Calu3 (cell line): ENCODE measurements at places on chromosomes 12 and 14. TPM values are rescaled to one million over a fixed set of nuclear protein-coding genes. Genes with fewer than 3 reads are reported as not detected.

- H3K4me3 ChIP-seq = no peak overlapping the region
- no peaks in the 10 kb centered on the region for H3K36me3 ChIP-seq
- no peak for DNase-seq
- no peak overlapping the region for H3K27ac ChIP-seq
These were observed 21.2 kb downstream of the CLECL1 start for GRCh38 chr12:9711664-9712063.

- H3K27ac ChIP-seq = no peak overlapping the region
- H3K36me3 ChIP-seq = no peaks in the 10 kb centered on the region
- no peaks in the 10 kb centered on the region for H3K27me3 ChIP-seq
- H3K4me1 ChIP-seq = no peaks in the 10 kb centered on the region
- no peak for DNase-seq
These were observed 148.2 kb downstream of the SLC41A2 start for GRCh38 chr12:104809706-104810385.

DNA sequence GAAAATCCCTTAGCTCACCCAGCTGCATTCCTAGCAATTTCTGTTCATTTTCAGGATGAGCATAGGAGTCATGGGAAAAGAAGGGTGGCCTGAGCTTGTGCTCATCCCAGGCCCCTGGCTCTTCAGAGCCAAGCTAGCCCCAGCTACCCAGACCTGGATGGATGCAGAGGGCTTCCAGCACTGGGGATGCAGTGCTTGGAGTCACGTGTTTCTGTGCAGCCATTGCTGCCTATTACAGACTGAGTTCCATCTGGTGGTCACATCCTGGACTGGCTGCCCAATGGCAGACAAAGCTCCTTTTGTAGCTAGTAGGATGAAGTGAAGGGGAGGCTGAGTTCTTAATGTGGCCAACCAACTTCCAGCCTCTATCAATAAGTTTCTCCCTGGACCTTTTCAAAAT, 54.2 kb upstream of the JDP2 start:
- no peaks in the 10 kb centered on the region for H3K4me1 ChIP-seq
- H3K27me3 ChIP-seq = peaks cover 69% of the 10 kb centered on the region
- DNase-seq = no peak
- no peaks in the 10 kb centered on the region for H3K36me3 ChIP-seq
- no peak overlapping the region for H3K27ac ChIP-seq

DNA sequence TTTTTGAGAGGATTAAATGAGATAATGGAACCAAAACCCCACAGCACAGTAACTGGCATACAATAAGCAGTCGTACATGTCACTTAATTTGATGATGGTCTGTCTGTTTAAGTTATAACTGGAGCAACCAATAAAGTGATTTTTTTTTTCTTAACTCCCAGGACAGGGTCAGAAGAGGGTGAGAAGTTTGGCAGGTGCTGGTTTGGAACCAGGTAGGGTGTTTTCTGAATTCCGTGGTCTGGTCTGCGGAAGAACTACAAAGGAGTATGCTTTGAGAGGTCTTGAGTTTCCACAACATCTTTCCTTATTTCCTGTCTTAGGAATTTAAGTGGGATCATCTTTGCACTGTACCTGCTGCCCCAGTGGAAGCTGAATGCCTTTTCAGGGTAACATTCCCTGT, 111.7 kb downstream of the SLC8A3 start:
- peaks cover 10% of the 10 kb centered on the region for H3K4me1 ChIP-seq
- DNase-seq = no peak
- H3K36me3 ChIP-seq = peaks cover 5% of the 10 kb centered on the region
- no peak overlapping the region for H3K4me3 ChIP-seq
- H3K27ac ChIP-seq = no peak overlapping the region

FLRT2 gene
- total RNA-seq = not detected in 2 replicates

LIN7A gene
- total RNA-seq = 0.73 and 3.2 TPM in 2 replicates

DNA sequence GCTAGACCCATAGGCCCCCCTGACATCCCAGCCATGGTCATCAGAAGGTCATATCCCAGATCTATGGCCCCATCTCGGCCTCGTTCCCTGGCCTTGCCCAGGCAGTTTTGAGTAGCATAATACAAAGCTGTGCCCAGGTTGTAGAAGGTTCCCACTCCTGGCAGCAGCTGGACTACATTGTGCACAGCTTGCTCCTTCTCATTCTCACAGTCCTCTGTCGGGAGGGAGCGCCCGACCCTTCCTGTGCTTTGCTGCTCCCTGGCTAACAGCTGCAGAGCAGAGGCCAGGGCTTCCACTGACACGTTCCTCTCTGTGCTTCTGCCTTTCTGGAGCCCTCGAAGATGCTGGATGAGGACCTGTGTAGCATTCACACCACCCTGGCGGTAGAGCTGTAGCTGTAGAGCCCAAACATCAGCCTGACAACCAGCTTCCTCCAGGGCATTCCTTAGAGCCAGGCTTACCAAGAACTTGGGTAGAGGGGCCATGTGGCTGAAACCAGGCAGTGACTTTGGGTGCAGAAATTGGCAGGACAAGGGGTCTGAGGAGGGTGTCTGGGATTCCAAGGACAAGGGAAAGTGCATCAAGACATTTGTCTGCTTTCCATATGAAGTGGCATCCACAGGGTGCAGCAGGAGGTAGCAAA, 1.0 kb downstream of the APOF start:
- no peaks in the 10 kb centered on the region for H3K27me3 ChIP-seq
- peaks cover 8% of the 10 kb centered on the region for H3K4me1 ChIP-seq
- no peak for DNase-seq
- peaks cover 30% of the 10 kb centered on the region for H3K36me3 ChIP-seq

- DNase-seq = no peak
- H3K4me1 ChIP-seq = peaks cover 21% of the 10 kb centered on the region
- H3K36me3 ChIP-seq = peaks cover 6% of the 10 kb centered on the region
- H3K27ac ChIP-seq = no peak overlapping the region
- H3K4me3 ChIP-seq = no peak overlapping the region
These were observed 54.6 kb upstream of the USP44 start for GRCh38 chr12:95605875-95606274.

GRCh38 chr14:66603945-66604344, 96.0 kb downstream of the GPHN start:
- DNase-seq = no peak
- peaks cover 18% of the 10 kb centered on the region for H3K4me1 ChIP-seq
- H3K27ac ChIP-seq = no peak overlapping the region
- H3K36me3 ChIP-seq = no peaks in the 10 kb centered on the region

LUM gene
- 0.31 TPM in 1 of 2 replicates, not detected in the other for total RNA-seq

- H3K4me3 ChIP-seq = no peak overlapping the region
- DNase-seq = no peak
- peak overlapping the region; percentile 15 for H3K27ac ChIP-seq
These were observed 15.8 kb downstream of the HIF1A start for GRCh38 chr14:61710853-61711817.

TOMM20L gene
- not detected in 2 replicates for total RNA-seq

DNA sequence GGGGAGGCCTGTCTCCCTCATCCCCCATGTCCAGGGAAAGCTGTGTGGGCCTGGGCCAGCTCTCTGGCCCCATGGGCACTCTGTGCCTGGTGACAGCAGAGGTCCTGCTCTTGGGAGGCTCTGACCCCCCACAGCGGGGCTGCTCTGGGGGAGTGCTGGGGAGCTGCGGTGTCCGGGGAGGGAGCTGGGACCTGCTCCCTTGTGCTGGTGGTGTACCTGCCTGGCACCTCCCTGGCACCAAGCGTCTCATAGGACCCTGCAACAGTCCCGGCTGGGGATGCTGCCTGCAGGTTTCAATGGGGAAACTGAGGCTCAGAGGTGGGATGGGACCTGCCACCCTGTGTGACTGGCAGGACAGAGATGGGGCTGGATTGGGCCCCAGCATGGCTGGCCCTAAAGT, 111.3 kb downstream of the KIF26A start:
- H3K4me3 ChIP-seq = no peak overlapping the region
- no peak overlapping the region for H3K27ac ChIP-seq
- no peaks in the 10 kb centered on the region for H3K36me3 ChIP-seq

GRCh38 chr12:12896260-12896659, 4.9 kb downstream of the GPRC5A start:
- peaks cover 41% of the 10 kb centered on the region for H3K4me1 ChIP-seq
- H3K4me3 ChIP-seq = peak overlapping the region; percentile 95

HOXC9 gene
- 0.42 and 0.54 TPM in 2 replicates for total RNA-seq

FAM90A1 gene
- 0.50 and 0.61 TPM in 2 replicates for total RNA-seq

GRCh38 chr14:94074534-94074933, 6.5 kb downstream of the DDX24 start:
- no peaks in the 10 kb centered on the region for H3K27me3 ChIP-seq
- H3K4me3 ChIP-seq = no peak overlapping the region
- peaks cover 22% of the 10 kb centered on the region for H3K4me1 ChIP-seq
- no peak overlapping the region for H3K27ac ChIP-seq

GRCh38 chr14:50407111-50407812, 10.6 kb upstream of the CDKL1 start:
- no peaks in the 10 kb centered on the region for H3K36me3 ChIP-seq
- no peak overlapping the region for H3K4me3 ChIP-seq
- H3K27ac ChIP-seq = no peak overlapping the region
- no peak for DNase-seq
- no peaks in the 10 kb centered on the region for H3K27me3 ChIP-seq

DNA sequence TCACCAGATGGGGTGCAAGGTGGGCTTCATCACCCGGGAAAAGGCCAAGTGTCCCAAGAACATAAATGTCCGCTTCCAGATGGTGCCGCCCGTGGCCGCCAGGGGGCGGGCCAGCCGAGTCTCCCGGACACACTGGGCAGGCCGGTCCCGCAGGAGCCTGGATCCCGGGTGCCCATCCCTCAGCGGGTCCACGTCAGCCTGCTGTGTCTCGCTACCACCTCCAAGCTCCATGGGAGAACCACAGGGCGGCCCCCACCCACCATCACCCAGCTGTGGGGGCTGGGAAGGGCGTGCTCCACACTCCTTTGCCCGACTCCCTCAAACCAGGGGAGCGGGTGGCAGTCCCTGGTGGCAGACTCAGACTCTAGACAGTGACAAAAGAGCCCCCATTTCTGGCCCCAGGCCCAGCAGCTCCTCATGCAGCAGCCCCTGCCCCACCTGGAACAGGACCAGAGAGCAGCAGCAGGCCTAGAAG, 22.0 kb upstream of the NUDT14 start:
- peaks cover 9% of the 10 kb centered on the region for H3K36me3 ChIP-seq
- peaks cover 27% of the 10 kb centered on the region for H3K27me3 ChIP-seq
- H3K4me3 ChIP-seq = no peak overlapping the region
- DNase-seq = peak; percentile 84
- H3K27ac ChIP-seq = no peak overlapping the region

- H3K27me3 ChIP-seq = no peaks in the 10 kb centered on the region
- H3K27ac ChIP-seq = peak within 1 kb of the TSS; percentile 36
- peaks cover 24% of the 10 kb centered on the region for H3K36me3 ChIP-seq
- peak; percentile 48 for DNase-seq
- peaks cover 15% of the 10 kb centered on the region for H3K4me1 ChIP-seq
These were observed at the start of gene PRICKLE1 for GRCh38 chr12:42589465-42590329. PRICKLE1 (minus strand) TSS chr12:42589746; CDS start chr12:42472516, 117,230 bp downstream.

PCK2 gene
- total RNA-seq = 38.0 and 43.6 TPM in 2 replicates

E2F7 gene
- total RNA-seq = 31.2 and 40.2 TPM in 2 replicates

DNA sequence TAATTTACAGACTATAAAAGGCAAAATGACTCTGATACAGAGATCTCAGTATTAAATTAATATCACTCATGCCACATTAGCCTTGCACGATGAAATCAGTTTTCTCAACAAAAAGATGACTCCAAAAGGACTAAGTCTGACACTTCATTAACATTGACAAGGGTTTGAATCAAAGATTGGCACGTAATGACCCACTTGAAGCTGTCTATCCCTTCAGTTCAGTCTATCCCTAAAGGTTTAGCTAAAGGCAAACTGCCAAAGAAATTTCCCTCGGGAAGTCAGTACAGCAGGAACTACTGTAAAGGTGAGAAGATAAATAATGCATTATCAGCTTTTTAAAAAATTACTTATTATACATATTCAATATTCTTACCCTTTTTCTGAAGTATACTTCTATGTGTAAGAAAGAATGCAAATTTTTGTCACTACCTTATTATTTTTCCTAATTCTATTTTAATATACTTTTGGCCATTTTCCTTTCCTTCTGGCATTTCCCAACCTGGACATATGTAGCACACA, 127.1 kb downstream of the NELL2 start:
- H3K27ac ChIP-seq = no peak overlapping the region
- H3K36me3 ChIP-seq = no peaks in the 10 kb centered on the region
- H3K27me3 ChIP-seq = no peaks in the 10 kb centered on the region
- H3K4me1 ChIP-seq = no peaks in the 10 kb centered on the region

- H3K4me1 ChIP-seq = peaks cover 8% of the 10 kb centered on the region
- no peak for DNase-seq
- no peaks in the 10 kb centered on the region for H3K27me3 ChIP-seq
- H3K27ac ChIP-seq = no peak overlapping the region
- peaks cover 6% of the 10 kb centered on the region for H3K36me3 ChIP-seq
These were observed 244.5 kb downstream of the DPY19L2 start for GRCh38 chr12:63423839-63424238.

GRCh38 chr14:104517867-104518266, 61.7 kb upstream of the C14orf180 start:
- H3K27me3 ChIP-seq = peaks cover 90% of the 10 kb centered on the region
- DNase-seq = no peak
- no peak overlapping the region for H3K4me3 ChIP-seq
- H3K4me1 ChIP-seq = no peaks in the 10 kb centered on the region
- no peaks in the 10 kb centered on the region for H3K36me3 ChIP-seq
- no peak overlapping the region for H3K27ac ChIP-seq

- peak overlapping the region; percentile 35 for H3K4me3 ChIP-seq
- peak; percentile 67 for DNase-seq
- peaks cover under 1% of the 10 kb centered on the region for H3K36me3 ChIP-seq
- H3K4me1 ChIP-seq = peaks cover 19% of the 10 kb centered on the region
These were observed 80.3 kb upstream of the GNG2 start for GRCh38 chr14:51780006-51780692.

KCNC2 gene
- total RNA-seq = not detected in 2 replicates

MYF5 gene
- not detected in 2 replicates for total RNA-seq

GRCh38 chr14:90693413-90693812, 122.8 kb downstream of the TTC7B start:
- H3K4me1 ChIP-seq = no peaks in the 10 kb centered on the region
- H3K4me3 ChIP-seq = no peak overlapping the region
- no peaks in the 10 kb centered on the region for H3K27me3 ChIP-seq
- no peak for DNase-seq

GRCh38 chr12:57191410-57191809, 25.2 kb upstream of the NXPH4 start:
- no peak for DNase-seq
- H3K27me3 ChIP-seq = peaks cover 23% of the 10 kb centered on the region
- no peak overlapping the region for H3K4me3 ChIP-seq
- H3K4me1 ChIP-seq = no peaks in the 10 kb centered on the region
- H3K27ac ChIP-seq = no peak overlapping the region

FAIM2 gene
- not detected in 2 replicates for total RNA-seq

KRT83 gene
- total RNA-seq = not detected in 2 replicates

- DNase-seq = no peak
- H3K36me3 ChIP-seq = no peaks in the 10 kb centered on the region
- peaks cover 23% of the 10 kb centered on the region for H3K27me3 ChIP-seq
These were observed 13.8 kb downstream of the ARMH4 start for GRCh38 chr14:58138031-58138713.

GRCh38 chr14:36087411-36087810, 89.1 kb downstream of the PTCSC3 start:
- no peaks in the 10 kb centered on the region for H3K36me3 ChIP-seq
- peaks cover 23% of the 10 kb centered on the region for H3K4me1 ChIP-seq
- no peaks in the 10 kb centered on the region for H3K27me3 ChIP-seq
- H3K4me3 ChIP-seq = no peak overlapping the region
- no peak overlapping the region for H3K27ac ChIP-seq

SSPN gene
- total RNA-seq = 7.0 and 8.9 TPM in 2 replicates

- H3K27ac ChIP-seq = no peak overlapping the region
- peaks cover 12% of the 10 kb centered on the region for H3K4me1 ChIP-seq
- H3K4me3 ChIP-seq = no peak overlapping the region
- no peaks in the 10 kb centered on the region for H3K27me3 ChIP-seq
- peaks cover 11% of the 10 kb centered on the region for H3K36me3 ChIP-seq
- DNase-seq = no peak
These were observed 38.9 kb downstream of the TPCN1 start for GRCh38 chr12:113260127-113260526.
